ENCODE measurements at places on chromosomes 6 and 20.
A peak's percentile ranks its signal among the peaks of the same experiment; 100 is the strongest.

DNA sequence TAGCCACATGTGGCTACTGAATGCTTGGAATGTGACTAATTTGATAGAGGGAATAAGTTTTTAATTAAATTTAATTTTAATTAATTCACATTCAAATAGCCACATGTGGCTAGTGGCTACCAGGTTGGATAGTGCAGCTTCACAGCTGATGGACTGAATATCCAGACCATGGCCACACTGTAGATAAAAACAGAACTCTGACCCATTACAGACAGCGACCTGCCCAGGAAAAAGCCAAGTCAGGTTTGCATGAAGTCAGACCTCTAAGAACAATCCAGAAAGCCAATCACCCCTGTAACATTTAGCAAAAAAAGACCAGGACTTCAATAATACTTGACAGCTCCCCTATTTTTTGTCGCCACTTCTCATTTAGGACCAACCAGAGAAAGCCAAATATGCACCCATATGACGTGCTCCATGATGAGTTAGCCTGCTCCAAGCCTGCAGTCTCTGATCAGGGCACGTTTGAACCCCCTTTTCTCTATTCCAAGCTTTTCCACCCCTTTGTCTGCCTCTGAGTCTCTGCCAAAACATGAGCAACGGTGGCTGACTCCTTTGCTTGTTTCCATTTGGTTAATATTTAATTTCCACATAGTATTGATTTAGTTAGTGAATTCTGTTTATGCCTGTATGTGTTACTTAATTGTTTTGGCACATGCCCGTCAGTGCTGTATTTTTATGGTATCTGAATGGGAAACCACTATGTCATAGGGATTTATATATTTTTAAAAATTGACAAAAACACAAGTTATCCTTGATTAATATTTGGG, 636.3 kb downstream of the UTRN start:
- DNase-seq = no peak

DNA sequence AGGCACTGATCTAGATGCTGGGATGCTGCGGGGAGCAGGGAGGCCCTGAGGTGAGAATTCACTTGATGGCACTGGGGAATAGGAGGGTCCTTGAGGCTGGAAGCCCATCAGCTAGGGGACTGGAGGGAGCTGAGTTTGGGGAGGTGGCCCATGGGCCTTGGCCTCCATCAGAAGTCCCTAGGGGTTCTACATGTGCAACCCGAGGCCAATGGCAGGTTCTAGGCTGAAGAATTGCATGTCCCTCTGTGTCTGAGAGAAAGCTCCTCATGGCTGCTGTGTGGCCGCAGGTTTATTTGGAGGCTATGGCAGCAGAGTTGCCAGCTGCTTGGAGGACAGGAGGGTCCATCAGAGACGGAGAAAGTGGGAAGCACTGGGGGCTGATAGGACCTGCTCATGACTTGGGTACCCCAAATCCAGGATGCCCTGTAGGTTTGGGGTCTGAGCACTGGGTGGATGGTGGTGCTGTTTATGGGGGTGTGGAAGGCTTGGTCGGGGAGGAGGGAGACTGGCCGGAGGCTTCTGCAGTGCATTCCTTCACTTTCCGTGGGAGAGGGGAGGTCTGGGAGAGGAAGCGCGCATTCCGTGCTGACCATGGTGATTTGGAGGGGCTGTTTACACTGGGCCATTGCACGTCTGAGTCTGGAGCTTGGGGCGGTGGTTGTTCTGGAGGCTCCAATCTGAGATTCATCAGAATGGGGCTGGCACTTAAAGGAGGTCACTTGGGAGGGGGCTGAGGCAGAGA, 24.8 kb upstream of the PHACTR3 start:
- DNase-seq = no peak

GRCh38 chr6:148250975-148251685, 91.5 kb upstream of the SASH1 start:
- peak; percentile 66 for DNase-seq

- DNase-seq = no peak
Observed at GRCh38 chr6:170370416-170370815, 63.9 kb downstream of the FAM120B start.

DNA sequence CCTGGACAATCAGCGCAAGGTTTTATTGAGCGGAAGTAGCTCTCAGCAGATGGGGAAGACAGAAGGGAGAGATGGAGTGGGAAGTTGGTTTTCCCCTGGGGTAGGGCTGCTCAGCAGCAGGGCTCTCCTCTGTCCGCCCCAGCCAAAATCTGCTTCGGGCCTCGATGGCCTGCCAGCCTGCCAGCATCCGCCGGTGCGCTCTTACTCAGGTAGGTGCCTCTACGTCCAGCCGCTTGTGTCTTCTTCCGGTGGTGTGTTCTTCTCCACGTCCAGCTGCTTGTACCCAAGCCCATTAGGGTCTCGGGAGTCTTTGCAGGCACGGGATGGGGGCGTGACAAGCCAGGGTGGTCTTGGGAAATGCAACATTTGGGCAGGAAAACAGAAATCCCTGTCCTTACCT, 1340.0 kb upstream of the MAP3K7 start:
- DNase-seq = no peak

DNA sequence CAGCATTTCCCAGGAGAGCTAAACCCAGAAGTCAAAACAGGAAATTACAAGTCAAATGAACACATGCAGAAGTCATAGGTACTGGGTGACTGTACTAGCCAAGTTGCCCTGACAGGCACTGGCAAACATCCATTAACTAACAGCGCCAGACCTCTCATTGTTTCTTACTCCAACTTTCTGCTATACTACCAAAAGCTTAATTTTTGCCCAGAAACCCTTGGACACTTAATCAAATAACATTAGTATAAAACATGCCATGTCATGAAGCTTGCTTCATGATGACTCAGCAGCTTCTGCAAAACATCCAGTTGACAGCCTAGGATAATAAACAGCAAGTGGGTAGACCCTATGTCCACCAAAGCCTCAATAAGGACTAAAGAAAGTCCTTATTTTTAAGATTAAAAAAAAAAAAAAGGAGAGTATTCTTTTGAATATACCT, 3.5 kb downstream of the NUP153 start:
- peak; percentile 77 for DNase-seq

- DNase-seq = no peak
Observed at GRCh38 chr6:144785056-144785455, 499.9 kb downstream of the UTRN start.

DNA sequence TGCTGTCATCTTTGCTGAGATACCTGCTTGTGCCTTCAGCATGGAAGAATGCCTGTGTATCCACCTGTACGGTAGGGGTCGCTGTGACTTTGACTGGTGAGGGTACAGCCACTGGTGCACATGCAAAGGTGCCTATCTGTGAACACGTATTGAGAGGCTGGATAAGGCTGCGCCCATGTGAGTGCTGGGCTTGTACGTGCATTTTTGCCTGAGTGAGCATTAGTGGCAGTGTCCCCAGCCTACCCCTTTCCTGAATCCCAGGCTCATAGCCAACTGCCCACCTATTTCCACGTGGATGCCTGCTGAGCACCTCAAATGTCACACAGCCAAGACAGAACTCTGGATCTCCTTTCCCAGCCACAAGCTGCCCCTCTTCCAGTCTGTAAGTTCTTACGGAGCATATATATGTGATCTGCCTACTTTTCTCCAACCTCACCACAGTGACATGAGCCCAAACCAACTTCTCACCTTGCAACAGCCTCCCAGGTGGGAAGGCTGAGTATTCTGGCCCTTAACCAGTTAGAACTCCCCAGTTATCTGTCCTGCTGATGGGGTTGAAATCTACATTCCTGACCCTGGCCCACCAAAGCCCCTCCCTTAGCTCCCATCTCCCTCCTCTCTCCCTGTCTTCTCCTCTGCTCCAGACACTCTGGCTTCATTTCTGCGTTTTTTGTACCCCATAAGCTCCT, 1.1 kb upstream of the SLC2A10 start:
- no peak for DNase-seq

DNA sequence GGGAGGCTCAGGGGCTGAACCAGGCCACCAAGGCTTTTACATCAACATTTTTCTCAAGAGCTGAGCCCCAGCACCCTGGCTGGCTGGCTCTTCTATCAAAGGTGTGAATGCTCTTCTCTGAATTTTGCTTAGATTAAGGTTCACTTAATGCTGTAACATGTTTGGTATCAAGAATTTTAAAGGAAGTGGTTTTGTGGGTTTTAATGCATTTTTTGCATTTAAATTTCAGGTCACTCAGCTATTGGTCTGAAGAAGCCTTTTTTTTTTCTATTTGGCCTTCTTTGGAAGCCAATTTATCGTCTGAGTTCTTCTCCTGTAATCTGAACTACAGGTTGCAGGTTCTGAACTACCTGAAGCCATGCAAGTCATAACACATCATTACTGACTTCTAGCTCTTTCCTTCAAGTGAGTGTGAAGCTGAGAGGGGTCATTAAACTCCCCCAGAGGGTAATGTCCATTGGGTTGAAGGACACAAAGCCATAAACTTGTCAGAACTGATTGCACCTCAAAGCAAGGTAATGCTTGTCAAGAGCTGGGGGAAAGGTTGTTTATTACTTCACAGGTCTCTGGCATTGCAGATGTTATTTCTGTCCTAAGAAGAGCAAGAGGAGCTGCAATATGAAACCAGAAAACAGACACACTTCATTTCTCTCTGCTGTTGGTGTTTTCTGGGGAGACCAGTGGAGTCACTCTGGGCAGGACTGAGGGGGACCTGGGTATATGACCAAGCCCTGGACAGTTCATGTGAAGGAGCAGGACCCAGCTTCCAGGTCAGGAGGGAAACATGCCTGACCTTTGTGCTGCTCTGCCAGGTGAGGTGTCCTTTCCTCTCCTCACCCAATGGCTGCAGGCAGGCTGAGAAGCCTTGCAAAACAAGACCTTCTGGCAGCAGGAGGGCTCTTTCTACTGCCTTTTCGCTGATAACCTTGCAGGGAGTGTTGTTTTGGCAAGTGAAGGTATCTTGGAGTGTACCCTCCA, 26.1 kb upstream of the NEDD9 start:
- DNase-seq = peak; percentile 37

DNA sequence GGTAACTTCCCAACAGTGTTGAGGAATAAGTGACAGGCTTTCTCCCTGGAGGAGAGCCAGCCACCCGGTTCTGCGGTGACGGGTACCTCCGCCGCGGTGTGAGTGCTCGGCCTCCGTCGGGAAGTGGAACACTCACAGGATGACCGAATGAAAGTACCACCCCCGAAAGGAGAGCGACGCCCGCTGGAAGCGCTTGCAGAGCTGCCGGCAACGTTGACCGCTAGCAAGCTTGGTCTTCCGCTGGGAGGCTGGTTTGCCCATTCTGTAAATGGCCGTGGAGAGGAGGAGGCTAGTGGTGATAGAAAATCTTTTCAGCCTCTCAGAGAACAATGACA, 614 bp upstream of the TMEM242 start:
- DNase-seq = peak; percentile 91

GRCh38 chr6:61585504-61585903, 700.5 kb downstream of the KHDRBS2 start:
- DNase-seq = no peak

DNA sequence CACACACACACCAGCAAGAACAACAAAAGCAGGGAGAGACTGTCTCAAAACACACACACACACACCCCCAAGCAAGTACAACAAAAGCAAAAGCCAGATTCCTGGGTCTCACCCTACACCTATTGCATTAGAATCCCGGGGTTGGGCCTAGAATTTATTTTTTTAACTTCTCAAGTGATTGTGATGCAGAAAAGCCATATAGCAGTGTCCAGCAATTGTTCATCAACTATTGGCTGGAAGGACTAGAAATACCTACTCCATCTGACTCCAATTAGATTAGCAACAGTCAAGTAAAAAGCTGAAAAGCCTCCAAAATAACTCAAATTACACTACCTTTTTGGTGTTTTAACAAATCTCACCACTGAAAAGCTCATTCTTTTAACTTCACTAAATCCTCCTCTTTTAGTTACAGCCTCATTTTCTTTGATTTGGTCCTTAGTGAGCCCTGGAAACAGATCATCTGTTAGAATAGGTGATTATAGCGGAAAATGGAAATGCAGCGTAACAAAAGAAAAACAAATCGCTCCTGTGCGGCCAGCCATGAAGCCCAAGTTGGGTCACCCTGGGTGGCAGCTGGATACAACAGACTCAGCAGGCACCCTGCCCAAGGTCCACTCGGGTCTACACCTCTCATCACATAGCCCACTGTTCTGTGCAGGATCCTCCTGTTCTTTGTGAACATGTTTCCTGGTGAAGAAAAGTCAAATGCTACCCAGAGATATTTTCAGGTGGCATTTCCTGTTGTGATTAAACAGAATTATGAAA, 38.7 kb downstream of the STAU1 start:
- peak; percentile 31 for DNase-seq

- DNase-seq = peak; percentile 46
Observed at GRCh38 chr6:24489881-24490280, 503 bp upstream of the GPLD1 start.

DNA sequence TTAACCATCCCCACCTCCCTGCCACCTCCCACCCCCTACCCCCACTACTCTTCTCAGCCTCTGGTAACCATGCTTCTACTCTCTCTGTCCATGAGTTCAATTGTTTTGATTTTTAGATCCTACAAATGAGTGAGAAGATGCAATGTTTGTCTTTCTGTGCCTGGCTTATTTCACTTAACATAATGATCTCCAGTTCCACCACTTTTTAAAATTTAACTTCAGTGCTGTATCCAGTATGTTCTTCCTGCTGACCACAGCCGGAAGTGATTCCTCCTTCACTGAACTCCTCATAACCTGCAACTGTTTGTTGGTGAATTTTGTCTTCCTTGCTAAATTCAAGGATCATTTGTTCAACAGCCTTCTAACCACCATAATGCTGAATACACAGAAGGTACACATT, 3.9 kb downstream of the MAP7 start:
- DNase-seq = no peak

GRCh38 chr6:163371129-163371528, 43.4 kb upstream of the QKI start:
- DNase-seq = no peak

GRCh38 chr6:166737261-166737660, 110.2 kb upstream of the RPS6KA2 start:
- DNase-seq = peak; percentile 49

DNA sequence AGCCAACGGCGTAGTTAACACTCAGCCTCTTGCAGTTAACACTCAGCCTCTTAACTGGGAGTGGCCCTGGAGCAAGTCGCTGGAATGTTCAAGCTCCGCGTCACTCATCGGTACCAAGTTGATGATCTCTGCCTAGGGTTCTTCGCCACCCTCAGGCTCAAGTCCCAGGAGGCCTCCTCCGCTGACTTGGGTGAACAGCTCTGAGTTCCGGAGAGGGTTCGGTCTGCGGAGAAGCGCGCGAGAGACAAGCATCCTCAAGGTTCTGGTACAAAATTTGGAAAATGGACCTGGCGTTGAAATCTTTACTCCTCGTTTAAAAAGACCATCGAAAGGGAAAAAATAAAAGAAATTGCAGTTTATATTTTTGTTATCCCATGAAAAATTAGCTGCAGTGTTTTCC, 876 bp upstream of the DSP start:
- DNase-seq = peak; percentile 16

- DNase-seq = no peak
Observed at GRCh38 chr6:12277386-12277785, 12.8 kb upstream of the EDN1 start.
